ENCODE measurements at places on chromosomes 1 and 21.
A peak's percentile ranks its signal among the peaks of the same experiment; 100 is the strongest.

DNA sequence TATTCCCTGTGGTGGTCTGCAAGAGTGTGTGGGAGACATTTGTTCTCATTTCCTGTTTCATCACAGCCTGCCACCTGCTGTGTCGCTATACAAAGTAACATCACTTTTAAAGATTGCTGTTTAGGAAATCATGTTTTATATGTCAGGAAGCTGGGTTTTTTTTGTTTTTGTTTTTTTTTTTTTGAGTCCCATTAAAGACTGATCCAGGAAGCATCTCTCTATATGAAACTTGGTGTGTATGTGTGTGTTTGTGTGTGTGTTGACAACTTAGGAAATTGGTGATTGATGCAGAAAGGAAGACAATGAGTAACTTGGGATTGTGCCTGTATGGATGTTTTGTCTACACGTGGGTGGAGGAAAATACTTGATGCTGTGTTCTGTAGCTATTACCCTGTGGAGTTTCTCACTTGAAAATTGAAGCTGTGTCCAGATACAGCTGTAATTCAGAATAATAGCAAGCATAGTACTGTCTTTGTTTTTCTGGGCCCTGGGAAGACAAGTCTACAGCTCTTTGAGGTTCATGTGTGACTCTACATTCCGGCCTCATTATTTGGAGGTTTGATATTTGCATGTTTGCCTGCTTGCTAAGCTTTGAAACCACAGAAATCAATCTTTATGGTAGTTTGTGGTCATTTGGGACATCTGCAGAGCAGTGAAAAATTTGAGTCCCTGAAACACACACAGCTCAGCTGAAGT is 47.9 kb downstream of the LAMC1 start:
- DNase-seq: peak; percentile 81

- no peak for DNase-seq
These were observed 17.4 kb downstream of the DYNLT5 start for GRCh38 chr1:66769512-66770229.

DNA sequence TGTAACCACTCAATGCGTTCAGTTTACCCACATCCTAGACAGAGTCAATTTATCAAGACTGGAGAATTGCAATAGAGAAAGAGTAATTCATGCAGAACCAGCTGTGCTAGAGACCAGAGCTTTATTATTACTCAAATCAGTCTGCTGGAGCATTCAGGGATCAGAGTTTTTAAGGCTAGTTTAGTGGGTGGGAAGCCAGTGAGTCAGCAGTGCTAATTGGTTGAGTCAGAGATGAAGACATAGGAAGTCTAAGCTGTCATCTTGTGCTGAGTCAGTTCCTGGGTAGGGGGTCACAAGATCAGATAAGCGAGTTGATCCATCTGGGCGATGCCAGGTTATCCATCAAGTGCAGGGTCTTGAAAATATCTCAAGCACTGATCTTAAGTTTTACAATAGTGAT is 499.6 kb downstream of the MRPL39 start:
- DNase-seq: peak; percentile 90

DNA sequence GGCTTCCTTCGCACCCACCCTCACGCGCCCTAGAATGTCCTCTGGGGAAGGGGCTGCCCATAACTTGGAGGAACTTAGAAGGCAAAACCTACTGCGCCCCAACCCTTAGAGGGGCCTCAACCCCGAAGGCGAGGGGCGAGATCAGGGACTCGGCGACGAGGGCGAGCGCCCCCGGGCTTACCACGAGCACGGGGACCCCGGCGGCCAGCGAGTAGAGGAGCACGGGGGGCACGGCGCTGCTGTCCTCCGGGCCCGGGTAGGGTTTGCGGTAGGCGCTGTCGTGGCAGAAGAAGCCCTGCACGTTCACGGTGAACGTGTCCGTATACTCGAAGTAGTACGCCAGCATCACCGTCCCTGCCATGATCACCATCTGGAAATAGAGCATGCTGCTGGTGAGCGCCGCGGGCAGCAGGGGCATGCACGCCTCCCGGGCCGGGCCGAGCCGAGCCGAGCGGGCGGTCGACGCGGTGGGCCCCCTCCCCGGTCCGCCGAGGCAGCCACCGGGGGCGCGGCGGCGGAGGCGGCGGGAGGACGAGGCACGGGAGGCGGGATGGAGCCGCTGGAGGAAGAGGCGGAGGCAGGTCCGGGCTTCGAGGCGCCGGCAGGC is 304 bp downstream of the PLPPR5 start:
- DNase-seq: peak; percentile 24

DNA sequence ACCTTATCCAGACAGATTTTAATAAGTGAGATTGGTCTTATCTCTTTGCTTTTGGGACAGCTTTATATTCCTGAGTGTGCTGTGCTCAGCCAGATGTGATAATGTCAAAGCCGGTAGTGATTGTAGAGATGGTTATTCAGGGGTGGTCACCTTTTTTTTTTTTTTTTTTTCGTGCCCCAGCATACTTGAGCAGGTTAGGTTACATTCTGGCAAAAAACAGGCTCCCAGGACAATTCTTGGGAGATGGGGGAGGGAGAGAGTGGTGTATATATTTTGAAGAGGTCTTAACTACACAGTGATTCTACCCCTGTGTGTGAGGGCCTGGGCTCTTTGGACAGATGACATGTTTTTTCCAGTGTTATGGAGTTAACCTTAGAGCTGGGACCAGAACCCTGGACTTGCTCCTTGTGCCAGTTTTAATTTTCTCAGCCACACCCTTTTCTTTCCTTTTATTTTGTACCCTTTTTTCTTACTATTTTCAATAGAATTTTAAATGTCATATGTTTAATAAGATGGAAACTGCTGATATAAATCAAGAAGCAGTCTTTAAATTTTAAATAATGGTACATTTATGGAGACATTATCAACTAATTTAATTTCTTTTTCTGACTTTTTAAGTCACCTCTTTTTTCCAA is 88.4 kb downstream of the DYRK1A start:
- no peak for DNase-seq

- peak; percentile 13 for DNase-seq
These were observed 98.6 kb downstream of the NGF start for GRCh38 chr1:115239426-115239825.

DNA sequence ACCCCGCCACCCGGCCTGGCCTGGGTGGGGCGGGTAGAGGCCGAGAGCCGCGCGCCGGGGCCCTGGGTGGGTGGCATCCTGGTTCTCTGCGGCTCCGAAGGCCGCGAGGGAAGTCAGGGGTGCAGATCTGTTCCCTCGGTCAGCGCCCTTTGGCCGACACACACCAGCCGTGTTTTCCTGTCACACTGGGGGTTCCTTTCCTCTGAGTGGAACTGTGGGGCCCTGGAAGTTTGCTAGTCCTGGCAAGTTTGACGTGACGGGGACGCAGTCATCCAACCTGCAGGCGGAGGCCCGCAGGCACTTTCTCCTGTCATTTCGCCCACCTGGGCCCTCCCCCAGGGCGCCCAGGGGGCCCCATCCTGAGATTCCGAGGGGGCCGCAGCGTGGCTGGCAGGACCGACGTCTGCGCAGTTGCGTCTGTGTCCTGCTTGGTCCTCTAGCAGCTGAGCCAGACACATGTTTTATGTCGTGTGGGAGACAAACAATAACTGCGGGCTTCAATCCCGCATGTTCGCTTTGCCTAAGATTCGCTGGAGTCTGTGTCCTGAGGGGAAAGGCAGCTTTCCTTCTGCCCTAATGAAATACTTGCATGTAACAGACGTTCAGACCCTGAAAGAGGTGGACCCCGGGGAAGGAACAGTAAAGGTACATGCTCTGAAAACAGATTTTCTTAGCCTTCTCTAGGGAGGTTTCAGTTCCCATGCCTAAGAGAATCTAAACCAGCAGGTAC is 1.5 kb downstream of the FAM163A start:
- DNase-seq: no peak

GRCh38 chr1:89557445-89557825 is 32.8 kb downstream of the LRRC8B start:
- no peak for DNase-seq

GRCh38 chr1:109482242-109482641 is 1.5 kb upstream of the ATXN7L2 start:
- DNase-seq: no peak

GRCh38 chr1:48495911-48496310 is 23.9 kb upstream of the SPATA6 start:
- DNase-seq: no peak

DNA sequence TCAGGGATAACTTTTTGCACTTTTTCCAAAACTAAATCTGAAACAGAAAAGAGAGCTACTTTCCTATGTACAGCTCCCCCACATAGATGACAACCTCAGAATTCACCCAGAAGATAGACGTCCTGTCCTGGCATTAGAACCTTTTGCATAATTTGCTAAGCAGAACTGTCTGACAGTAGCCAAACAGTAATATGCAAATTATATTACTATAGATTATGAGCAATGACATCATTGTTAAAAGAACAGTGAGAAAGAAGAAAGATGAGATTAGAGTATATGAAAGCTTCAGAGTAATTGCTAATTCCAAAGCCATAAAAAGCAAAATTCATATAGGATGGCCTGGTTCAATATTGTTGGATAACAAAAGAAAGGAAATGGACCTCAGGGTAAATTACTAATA is 43.7 kb downstream of the SLC44A5 start:
- no peak for DNase-seq

DNA sequence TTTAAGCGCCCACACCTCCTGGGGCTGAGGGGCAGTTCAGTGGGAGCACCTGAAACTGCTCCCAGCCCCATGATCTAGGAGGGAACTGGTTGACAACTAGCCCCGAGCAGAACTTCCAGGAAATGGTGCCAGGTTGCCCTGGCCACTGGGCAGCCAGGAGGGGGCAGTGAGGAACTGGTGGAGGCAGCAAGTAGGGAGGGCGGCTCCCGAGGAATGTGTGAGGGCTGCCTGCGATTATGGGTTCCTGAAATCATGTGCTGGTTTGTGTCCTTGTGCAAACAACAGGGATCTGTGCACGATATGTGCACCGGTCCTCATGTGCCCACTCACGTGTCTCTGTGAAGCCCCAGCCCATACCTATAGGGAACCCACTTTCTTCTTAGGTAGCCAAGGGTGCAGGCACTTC is 9.9 kb downstream of the GPR3 start:
- DNase-seq: peak; percentile 71

DNA sequence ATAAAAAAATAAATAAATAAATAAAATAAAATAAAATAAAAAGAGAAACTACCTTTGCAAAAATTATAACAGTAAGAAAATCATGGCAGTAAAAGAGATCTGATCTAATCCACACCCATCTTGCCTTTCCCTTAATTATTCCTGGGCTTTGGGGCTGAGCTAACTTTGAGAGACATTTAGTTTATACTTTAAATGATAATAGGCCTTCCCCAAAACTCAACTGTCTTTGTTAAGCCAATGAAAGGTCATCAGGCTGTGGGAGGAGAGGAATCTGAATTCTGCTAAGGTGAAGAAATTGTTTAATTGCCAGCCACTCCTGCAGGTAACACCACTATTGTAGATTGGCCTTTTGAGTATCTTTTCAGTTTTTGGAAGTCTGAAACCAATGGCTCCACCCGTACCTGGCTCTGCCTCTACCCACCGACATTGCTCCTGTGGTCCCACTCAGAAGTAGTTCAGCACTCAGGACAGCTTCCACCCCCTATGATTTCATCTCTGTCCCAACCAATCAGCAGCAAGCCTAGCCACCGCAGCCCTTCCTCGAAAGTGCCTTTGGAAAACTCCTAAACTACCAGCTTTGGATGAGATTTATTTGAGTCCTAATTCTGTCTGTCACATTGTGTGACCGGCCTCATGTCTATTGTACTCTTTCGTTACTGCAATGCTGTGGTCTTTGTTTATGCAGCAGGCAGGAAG is 23.0 kb upstream of the PNRC2 start:
- DNase-seq: no peak

GRCh38 chr1:64223329-64224151 is 20.1 kb downstream of the UBE2U start:
- DNase-seq: peak; percentile 92

GRCh38 chr1:42140191-42140590 is 13.0 kb upstream of the GUCA2B start:
- DNase-seq: no peak

- no peak for DNase-seq
These were observed 918 bp upstream of the RASAL2 start for GRCh38 chr1:178092878-178093493.

DNA sequence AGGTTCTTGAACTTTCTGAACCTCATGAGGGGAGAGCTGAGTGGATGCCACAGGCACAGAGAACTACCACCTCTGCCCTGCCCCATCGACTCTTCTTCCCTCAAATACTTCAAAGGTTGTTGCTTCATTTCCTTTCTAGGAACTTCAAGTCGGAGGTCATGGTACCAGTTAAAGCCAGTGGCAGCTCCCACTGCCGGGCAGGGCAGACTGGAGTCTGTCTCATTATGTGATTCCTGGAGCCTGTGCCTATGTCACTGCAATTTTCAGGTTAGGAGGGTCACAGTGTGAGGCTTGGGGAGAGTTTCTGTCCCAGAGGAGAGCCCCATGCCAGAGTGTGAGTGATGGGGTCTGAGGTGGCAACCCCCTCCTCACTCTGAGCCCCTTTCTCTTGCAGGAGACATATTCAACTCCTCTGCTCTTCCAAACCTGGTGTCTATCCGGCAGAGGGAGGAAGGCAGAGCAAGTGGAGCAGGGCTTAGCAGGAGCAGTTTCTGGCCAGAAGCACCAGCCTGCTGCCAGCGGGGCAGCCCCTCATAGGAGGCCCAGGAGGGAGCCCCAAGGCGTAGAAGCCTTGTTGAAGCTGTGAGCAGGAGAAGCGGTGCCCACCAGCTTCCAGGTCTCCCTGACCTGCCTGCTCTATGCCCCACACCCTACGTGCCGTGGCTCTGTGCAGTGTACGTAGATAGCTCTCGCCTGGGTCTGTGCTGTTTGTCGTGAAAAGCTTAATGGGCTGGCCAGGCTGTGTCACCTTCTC is 29.3 kb downstream of the CAMK1G start:
- no peak for DNase-seq

DNA sequence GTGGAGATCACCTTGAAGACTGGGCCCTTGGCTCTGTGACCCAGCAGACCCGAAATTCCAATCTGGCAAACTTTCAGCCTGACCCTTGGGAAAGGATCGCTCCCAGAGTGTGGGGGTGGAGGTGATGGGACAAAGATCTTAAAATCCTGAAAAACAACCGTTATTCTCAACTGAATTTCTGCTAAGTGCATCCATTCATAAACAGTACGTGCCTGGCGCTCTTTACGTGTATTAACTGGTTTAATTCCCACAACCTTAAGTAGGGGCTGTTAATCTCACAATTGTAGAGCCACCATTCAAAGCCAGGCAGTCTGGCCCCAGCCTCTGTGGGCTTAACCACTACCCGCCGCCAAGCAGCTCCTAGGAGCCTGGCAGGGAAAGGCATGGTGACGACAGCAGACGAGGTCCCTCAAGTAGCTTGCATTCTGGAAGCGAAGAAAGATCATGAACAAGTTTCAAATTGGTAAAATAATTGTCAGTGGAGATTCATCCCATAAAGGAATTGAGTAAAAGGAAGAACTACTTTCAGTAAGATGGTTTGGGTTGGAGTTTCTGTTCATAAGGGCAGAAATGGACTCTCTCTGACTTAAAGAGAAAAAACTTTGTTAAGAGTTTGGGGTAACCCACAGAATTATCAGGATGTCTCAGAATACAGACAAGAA is 11.4 kb upstream of the RGS16 start:
- no peak for DNase-seq
